Effector CD8-positive, alpha-beta T cell (primary cell): ENCODE measurements at places on chromosomes 16 and 17.

GRCh38 chr17:33390479-33391176 is 97.5 kb upstream of the ASIC2 start:
- DNase-seq, result no peak

- DNase-seq, result no peak
These were observed 101.5 kb upstream of the ZNF750 start for GRCh38 chr17:82941021-82942001.

- no peak for DNase-seq
These were observed 8.1 kb downstream of the CYGB start for GRCh38 chr17:76529224-76530094.

DNA sequence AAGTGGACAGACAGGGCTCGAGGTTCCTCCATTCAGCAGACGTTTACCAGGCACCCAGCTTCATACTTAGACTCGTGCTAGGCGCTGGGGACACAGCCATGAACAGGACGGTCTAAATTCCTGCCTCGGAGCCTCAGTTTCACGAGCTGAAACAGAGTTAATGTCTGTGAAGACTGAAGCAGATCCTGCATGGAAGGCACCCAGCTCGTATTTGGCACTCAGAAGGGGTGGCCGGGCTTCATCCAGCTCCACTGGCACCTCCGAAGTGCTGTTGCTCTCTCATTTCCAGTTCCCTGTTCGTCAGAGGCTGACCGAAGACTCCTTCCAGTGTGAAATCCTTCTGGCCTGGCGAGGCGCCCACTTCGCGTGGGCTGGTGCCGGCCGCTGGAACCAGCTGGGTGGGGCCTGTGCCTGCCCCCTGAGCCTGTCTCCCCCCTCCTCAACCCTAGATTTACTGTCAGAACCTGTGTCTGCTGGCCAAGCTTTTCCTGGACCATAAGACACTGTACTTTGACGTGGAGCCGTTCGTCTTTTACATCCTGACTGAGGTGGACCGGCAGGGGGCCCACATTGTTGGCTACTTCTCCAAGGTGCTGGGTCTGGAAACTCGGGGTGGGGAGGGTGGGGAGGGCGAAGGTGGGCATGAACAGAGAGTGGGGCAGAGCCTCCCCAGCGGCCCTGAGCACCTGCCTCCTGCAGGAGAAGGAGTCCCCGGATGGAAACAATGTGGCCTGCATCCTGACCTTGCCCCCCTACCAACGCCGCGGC is 5.8 kb downstream of the PRSS8 start:
- no peak for DNase-seq

DNA sequence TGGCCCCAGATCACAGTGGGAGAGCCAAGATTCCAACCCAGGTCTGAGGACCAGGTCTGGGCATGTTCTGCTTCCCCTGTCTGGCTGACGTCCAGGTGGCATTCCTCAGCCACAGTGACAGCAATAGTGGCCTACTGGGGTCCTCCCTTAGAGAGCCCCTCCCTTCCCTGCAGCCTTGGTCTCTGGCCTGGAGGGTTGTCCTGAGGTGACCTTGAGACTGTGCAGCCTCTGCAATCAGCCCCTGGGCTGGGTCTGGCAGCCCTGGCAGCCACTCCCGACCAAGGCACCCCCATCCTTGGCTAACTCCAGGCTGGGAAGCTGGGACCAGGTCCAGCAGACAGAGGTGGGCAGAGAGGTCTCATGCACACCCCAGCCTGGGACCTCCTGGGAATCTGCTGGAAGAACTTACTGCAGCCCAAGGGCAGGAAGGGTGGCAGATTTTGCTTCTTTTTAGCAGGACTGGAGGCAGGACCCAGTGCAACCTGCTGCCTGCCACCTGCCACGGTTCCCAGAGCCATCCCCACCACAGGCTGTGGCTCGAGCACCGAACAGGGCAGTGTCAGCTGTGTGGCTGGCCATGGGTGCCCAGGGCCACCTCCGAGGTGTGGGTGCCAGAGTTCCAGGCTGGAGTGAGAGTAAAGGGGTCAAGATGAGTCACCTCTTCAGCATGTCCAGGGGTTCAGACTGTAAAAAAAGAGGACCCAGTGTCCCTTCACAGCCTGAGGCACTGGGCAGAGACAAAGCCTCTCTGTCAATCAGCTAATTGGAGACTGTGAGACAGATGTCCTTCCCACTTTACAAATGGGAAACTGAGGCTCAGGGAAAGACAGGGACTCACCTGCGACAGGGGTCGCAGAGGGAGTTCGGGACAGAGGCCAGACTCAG is 12.6 kb downstream of the GRB7 start:
- DNase-seq, result no peak

- no peak for DNase-seq
These were observed 381.8 kb downstream of the SOX9 start for GRCh38 chr17:72502371-72503341.

DNA sequence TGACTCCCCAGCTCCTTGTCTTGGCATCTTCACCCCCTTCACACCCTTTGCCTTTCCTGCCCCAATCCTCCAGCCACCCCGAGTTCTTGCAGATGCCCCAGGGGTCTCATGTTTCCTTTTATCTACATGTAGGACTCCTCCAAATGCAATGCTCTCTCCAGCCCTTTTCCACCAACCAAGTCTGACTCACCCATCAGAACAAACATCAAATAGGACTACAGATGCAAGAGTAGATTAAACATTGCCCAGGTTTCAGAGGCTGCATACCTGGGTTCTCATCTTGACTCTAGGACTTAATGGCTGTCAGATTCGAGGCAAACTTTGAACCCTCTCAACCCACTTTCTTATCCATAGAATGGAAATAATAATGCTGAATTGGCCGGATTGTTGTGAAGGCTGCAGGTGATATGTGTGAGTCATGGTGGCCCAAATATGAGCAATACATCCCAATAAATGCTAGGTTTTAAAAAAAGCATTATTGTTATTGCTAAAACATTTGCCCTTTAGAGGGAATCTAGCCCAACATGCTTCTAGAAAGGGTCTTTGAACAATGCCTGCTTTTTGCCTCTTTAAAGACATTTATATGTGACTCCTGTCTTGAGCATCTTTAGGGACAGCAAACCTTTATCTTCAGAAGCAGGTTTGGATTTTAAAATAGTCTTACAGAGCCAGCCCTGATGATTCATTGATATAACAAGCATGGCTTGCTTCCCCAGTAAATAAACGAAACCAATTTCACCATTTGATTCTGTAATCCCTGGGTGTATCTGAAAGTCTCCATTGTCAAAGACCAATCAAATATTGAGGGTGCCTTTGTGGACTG is 310.1 kb downstream of the FOXL1 start:
- no peak for DNase-seq

- DNase-seq, result no peak
These were observed 41.1 kb upstream of the TANGO6 start for GRCh38 chr16:68802190-68802589.

GRCh38 chr16:61146429-61146828 is 889.8 kb downstream of the CDH8 start:
- DNase-seq, result no peak

- no peak for DNase-seq
These were observed 75.4 kb upstream of the SDK2 start for GRCh38 chr17:73719588-73720071.

DNA sequence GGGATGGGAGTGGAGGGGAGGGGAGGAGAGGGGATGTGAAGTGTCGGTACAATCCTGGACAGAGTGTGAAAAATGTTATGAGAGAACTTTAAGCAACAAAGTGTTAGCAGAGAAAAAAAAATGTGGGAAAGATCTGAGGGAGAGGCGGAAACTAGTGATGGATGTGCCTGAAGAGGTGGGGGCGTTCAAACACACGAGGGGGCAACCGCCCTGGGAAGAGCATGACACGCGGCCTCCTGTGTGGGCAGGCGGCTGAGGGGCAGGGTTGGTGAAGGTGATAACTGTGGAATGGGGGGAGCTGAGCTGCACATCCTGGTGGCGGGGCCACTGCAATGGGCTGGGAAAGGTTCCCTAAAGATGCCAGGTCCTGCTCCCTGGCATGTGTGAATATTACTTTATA is 30.1 kb downstream of the IFT140 start:
- no peak for DNase-seq

- DNase-seq, result no peak
These were observed 102.2 kb downstream of the MYO1D start for GRCh38 chr17:32774695-32775084.

DNA sequence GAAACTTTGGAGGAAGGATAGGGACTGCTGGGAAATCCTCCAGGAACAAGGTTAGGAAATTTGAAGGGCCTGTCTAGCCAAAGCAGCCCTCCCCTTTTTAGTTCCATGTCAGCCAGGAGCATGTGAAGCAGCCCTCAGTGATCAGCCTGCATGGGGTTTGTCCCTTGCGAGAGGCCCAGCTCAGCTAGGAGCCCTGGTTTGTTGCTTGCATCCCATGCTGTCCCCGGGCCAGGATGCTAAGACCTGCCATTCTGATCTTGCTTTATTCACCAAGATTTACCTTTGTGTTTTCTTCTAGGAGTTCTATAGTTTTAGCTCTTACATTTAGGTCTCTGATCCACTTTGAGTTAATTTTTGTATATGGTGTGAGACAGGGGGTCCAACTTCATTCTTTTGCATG is 27.6 kb downstream of the CLUAP1 start:
- DNase-seq, result no peak

DNA sequence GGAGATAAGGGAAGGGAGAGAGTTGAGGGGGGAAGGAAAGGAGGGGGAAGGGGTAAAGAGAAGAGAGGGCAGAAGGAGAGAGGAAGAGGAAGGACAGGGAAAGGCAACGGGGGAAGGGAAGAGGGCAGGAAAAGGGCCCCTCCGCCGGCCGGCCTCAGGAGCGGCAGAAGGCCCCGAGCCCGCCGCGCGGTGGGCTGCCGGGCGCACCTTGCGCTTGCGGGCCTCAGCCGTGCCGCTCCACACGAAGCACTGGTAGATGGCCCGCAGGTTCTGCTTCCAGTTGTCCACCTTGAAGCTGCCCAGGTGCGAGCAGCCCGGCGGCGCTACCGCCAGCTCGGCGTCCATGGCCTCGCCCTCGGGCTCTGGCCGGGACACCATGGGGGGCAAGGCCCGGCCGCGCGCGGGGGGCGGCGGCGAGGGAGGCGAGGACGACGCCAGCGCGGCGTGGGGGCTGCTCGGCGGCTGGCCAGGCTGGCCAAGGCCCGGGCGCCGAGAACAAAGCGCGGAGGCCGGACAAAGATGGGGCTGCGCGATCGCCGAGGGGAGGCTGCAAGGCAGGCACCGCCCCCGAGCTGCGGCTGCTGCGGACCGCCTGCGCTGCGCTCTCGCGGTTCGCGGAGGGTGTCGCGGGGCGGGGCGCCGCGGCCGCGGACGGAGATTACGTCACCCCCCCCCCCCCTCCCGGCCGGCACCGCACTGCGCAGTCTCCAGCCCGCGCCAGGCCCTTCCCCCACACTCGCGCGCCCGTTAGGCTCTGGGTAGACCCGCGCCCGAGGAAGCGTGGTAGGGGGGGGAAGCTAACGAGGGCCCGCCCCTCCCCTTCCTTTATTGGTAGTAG is at the start of gene USP22:
Gene USP22, minus strand, starts transcription at position 554 of the 838 bp plus-strand sequence. Its CDS starts 176 bp downstream, at position 378.
- DNase-seq, result peak; percentile 100

GRCh38 chr16:88526906-88527185 is 43.4 kb upstream of the ZC3H18 start:
- DNase-seq, result no peak

DNA sequence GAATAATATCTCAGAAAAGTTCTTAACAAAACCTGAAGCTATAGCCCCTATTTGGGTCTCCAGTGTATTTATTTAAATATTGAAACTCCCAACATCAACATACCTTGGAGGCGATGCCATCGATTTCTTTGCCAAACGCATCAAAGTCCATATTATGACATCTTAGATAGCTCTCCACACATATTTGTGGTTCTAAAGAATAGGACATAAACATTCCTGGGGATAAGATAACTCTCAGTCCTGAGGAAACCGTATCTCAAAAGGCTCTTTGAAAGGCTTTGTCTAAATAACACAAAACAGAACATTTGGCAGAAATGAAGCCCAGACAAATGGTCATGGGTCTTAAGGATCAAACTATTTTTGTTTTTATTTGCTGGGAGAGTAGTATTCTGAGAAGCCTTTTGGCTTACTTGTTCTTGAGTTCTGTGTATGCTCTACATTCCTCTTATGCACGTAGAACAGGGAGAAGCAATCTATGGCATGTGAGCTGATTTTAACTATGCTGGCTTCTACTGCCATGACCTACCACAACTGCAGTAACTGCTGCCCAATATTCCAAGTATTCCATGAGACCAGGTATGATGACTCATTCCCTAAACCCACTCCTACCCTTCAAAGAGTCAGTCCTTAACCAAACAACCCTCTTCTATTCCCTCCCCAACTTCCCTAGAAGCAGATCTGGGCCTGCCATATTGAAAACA is 279.0 kb upstream of the ZFHX3 start:
- DNase-seq, result no peak

DNA sequence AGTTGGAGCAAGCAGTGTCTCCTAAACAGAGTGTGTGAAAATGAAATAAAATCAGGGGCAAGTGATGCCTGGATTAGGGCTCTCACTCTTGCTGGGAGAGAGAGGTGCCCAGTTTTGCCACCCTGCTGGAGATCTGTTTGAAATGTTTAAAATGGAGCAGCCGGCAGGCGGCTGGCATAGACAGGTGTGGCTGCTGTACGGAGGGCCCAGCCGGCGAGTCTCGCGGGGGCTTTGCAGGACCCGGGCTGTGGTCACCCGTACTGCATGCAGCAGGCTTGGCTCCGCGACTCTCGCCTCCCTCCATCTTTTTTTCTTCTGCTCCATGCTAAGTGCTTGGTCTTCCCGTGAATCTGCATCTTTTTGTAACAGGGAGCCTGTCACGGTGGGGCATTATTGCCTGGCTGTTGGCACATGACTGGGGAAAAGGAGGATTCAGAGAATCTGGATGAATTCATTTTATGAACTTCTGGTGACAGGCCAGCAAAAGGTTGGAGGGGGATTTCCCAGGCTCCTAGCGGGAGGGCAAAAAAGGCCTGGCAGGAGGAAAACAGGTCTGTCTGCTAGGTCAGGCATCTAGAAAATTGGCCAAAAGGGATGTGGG is 1.8 kb downstream of the ZNRF1 start:
- DNase-seq, result no peak

- no peak for DNase-seq
These were observed 1.9 kb downstream of the PCGF2 start for GRCh38 chr17:38746004-38746848.
